ENCODE measurements at places on chromosomes 11 and 22. TPM values are rescaled to one million over a fixed set of nuclear protein-coding genes. Genes with fewer than 3 reads are reported as not detected.

DNA sequence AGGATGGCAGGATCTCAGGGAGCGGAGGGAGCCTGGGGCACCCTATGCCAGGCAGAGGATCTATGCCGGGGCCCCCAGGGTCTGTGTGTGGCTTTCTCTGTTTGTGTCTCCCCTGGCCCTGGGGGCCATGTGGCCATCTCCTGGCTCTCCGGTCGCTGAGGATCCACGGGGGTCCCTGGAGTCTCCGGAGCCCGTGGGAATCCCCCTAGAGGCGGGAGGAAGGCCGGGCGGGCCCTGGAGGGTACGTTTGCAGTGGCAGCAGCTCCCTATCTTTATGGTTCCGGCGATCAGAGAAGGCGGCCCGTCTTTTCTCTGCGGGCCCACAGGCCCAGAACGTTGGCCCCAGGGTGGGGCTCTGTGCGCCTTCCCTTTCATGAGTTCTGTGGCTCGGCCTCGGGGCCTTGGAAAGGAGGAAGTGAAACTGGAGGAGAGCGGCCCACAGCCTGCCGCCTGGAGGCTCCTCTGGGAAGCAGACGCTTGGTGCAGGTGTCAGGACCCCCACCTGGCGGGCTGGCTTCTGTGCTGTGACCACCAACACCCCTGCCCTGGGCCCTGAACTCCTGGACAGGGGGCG, 82.1 kb downstream of the KCNQ1 start:
- no peak for DNase-seq

DNA sequence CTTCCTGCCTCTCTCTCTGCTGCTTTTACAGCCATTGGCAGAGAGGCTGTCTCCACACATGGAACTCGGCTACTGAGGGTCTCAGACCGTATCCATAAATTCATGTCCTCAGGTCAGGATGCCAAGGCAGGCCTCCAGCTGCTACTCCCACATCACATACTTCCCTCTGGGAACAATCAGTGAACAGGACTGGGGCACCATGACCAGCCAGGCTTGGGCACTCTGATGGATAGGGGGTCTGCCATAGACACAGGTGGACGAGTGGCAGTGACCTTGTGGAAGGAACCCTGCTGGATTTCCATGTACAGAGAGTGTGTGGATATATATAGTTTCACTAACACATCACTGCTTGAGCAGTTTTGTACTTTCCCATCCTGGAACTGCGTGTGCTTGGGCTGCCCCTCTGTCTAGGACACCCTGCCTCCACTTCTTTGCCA, 97.7 kb upstream of the PARVA start:
- DNase-seq: no peak

- no peak for DNase-seq
Observed at GRCh38 chr22:32577591-32577990, 103.0 kb downstream of the FBXO7 start.

The CBLIF gene
- not detected for total RNA-seq

The OR4A16 gene
- not detected for total RNA-seq

Data from HT1080 (cell line).